ENCODE measurements at places on chromosomes 7 and 10.

DNA sequence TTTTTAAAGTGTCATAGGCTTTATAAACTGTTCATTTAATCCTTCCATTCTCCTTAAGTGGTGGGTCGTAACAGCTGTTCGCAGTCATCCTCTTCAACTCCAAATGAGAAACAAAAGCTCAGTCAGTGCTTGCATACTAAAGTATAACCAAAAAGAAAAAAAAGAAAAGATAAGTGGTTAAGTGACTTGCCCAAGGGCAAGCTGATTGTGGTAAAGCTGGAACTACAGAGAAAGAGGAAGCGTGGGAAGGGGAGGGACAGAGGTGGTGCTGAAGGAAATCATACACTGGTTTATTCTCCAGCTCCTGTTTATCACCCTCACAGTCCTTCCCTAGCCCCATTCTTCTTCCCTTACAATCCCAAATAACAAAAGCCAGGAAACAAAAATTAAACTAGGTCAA, 29.6 kb downstream of the IDE start:
- H3K4me3 ChIP-seq = no peak overlapping the region
- no peaks in the 10 kb centered on the region for H3K36me3 ChIP-seq
- H3K27me3 ChIP-seq = no peaks in the 10 kb centered on the region
- no peak for DNase-seq

DNA sequence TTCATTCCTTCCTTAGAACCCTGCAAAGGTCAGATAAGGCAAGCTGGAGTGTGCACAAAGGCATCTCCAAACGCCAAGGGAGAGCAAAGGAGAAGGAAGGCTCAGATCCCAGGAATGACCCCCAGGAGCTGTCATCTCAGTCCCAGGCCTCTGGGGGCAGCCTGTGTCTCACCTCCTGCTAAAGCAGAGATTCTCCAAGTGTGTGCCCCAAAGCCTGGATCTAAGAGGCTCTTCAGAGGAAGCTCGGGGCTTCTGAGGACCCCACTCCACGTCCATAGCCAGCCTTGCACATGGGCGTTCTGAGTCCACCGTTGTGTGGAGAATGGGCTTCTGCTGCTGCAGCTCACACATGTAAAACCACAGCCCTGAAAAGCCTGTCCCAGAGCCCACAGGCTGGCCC, 5.1 kb upstream of the GRID1 start:
- no peaks in the 10 kb centered on the region for H3K36me3 ChIP-seq
- H3K4me1 ChIP-seq = no peaks in the 10 kb centered on the region
- no peak overlapping the region for H3K4me3 ChIP-seq
- peaks cover 88% of the 10 kb centered on the region for H3K27me3 ChIP-seq

DNA sequence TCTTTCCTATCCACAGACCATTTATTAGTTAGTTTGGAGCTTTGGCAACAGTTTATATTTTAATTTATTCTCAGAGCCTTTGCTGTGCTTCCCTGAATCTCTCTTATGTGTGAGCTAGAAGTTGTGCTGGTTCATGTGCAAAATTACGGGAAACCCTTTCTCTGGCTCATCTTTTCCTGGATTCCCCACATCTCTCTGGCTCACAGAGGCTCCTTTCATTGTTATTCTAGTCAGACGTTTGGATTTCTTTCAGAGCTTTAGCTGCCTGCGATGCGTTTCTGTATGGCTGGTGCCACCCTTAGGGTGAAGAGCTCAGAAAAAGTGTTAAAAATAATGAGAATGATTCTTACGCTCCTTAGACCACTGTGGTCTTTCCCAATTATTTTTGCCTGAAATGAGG, 53.3 kb downstream of the TPST1 start:
- peaks cover 2% of the 10 kb centered on the region for H3K36me3 ChIP-seq
- H3K4me1 ChIP-seq = peaks cover 13% of the 10 kb centered on the region
- no peak overlapping the region for H3K4me3 ChIP-seq
- no peak for DNase-seq
- H3K27ac ChIP-seq = peak overlapping the region; percentile 82

- no peak overlapping the region for H3K4me3 ChIP-seq
- DNase-seq = no peak
- H3K36me3 ChIP-seq = no peaks in the 10 kb centered on the region
- H3K27me3 ChIP-seq = no peaks in the 10 kb centered on the region
- H3K27ac ChIP-seq = no peak overlapping the region
Observed at GRCh38 chr7:104971290-104972071, 42.5 kb upstream of the KMT2E start.

GRCh38 chr7:100559127-100559526, 14.6 kb downstream of the SAP25 start:
- H3K4me1 ChIP-seq = no peaks in the 10 kb centered on the region
- no peak for DNase-seq
- no peaks in the 10 kb centered on the region for H3K36me3 ChIP-seq

- DNase-seq = no peak
- no peak overlapping the region for H3K4me3 ChIP-seq
- no peaks in the 10 kb centered on the region for H3K27me3 ChIP-seq
- H3K27ac ChIP-seq = no peak overlapping the region
Observed at GRCh38 chr10:78255796-78256638, 222.4 kb downstream of the RPS24 start.

DNA sequence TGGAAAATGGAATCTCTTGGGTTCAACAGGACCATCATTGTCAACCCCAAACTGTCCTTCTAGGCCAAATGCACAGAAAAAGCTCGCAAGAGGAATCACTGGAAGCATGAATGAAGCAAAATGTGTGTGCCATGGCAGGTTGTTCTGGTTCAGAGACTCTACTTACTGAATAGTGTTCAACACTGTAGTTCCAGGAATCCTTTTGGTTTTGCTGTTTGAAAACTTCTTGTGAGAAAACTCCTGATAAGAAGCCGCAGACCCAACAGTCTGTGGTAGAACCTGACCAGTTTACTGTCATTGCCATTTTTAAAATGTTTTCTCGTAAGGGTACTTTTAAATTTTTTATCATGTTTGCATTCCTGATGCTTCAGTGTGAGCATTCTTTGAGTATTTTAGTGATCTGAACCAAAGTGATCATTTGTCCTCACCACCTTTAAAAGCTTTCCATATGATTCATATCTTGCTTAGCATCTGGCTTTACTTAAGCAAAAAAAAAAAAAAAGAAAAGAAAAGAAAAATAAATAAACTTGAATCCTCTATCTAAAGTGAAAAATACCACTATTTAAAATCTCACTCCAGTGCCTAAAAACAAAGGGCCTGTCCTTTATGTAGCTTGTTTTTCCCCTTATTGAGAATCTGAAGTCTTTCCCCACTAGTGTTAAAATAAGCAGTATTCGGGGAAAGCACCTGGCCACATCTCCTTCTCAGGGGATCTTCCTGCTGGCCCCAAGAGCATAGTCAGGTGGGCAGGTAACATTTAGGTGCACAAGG, 92.4 kb downstream of the WNT2 start:
- no peaks in the 10 kb centered on the region for H3K36me3 ChIP-seq
- H3K27ac ChIP-seq = no peak overlapping the region
- no peak for DNase-seq
- H3K27me3 ChIP-seq = peaks cover 1% of the 10 kb centered on the region

- no peaks in the 10 kb centered on the region for H3K36me3 ChIP-seq
- H3K27ac ChIP-seq = no peak overlapping the region
- H3K4me1 ChIP-seq = peaks cover 47% of the 10 kb centered on the region
Observed at GRCh38 chr10:110837418-110838171, 34.1 kb upstream of the PDCD4 start.

DNA sequence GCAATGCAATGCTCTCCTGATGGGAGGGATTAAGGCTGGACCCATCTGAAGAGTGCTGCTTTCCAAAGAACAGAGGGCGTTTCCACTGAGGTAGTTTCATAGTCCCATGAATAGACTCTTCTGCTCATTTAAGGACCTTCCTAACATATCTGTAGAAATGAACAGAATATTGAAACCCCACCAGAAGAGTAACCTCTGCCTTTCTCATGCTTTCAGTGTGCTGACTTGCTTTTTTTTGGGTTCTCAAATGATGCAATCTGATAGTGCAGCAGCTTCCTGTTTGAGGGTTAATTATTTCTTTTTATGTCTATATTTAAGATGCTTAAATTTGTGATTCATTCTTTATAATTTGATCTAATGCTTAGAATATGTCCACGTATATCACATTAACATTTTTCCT, 82.2 kb downstream of the GATA3 start:
- no peak for DNase-seq
- no peaks in the 10 kb centered on the region for H3K4me1 ChIP-seq
- no peaks in the 10 kb centered on the region for H3K36me3 ChIP-seq
- H3K4me3 ChIP-seq = no peak overlapping the region
- H3K27ac ChIP-seq = no peak overlapping the region
- H3K27me3 ChIP-seq = peaks cover 3% of the 10 kb centered on the region

- H3K4me3 ChIP-seq = no peak overlapping the region
- no peak for DNase-seq
- peaks cover under 1% of the 10 kb centered on the region for H3K27me3 ChIP-seq
- H3K27ac ChIP-seq = no peak overlapping the region
- H3K4me1 ChIP-seq = peaks cover 33% of the 10 kb centered on the region
- H3K36me3 ChIP-seq = no peaks in the 10 kb centered on the region
Observed at GRCh38 chr10:35684586-35684985, 42.5 kb upstream of the FZD8 start.

DNA sequence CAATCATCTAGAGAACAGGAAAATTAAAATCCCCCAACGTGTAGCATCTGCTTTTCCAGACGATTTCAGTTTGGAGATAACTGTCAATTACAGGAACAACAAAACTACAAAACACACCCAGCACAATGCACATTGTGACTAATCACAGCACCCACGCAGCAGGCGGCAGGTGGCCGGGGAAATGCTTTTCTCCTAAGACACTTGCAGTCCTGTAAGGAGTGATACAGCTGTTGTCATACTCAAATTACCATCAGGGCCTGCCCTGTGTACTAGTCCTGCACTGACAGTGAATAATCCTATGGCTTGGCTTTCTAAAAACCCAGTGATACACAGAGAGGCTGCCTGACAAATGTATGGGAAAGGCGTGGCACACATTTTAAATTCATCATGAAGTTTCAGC, 37.8 kb downstream of the COBL start:
- no peak for DNase-seq
- peaks cover 43% of the 10 kb centered on the region for H3K4me1 ChIP-seq
- no peaks in the 10 kb centered on the region for H3K27me3 ChIP-seq
- no peak overlapping the region for H3K27ac ChIP-seq
- H3K36me3 ChIP-seq = no peaks in the 10 kb centered on the region

DNA sequence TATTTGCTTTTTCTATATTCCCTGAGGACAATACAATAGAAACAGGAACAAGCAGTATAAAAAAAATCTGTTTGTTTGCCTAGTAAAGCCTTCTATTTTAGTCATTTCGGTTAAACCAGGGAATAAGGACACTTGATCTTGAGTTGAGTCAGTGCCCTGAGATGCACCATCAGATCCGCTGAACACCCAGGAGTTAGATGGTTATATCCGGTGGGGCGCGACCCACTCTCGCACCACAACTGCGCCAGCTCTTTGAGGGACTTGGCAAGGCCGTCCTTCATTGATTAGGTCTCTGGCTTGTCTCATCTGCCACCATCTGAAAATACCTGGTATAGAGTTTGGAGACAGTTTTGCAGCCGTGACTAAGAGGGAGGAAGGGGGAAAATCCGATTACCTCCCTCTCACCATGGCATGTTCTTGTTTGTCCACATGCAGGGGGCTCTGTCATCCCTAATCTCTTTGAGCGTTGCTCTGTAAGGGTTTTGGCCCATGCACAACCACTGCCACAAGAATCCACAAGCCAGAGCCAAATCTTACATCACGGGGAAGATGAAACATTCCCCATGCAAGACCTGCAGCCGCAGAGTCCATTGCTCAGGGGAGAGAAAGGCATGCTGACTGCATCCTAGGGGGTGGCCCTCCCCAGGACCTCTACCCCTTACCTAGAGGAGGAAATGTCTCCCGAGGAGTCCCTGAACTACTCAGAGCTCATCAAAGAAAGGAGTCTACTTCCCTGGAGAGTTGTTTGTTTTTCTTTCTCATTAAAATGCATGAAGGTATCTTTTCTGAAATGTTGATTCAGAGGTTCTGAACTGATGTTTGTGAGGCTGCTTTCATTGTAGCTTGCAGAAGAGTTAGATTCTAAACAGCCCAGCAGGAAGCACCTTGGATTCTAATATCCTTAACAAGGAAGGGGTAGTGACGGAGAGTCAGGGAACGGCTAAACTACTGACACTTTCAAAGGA, 101.6 kb upstream of the FAM171A1 start:
- H3K27me3 ChIP-seq = peaks cover 98% of the 10 kb centered on the region
- no peak overlapping the region for H3K27ac ChIP-seq
- H3K4me3 ChIP-seq = peak overlapping the region; percentile 31
- H3K4me1 ChIP-seq = peaks cover 40% of the 10 kb centered on the region
- H3K36me3 ChIP-seq = peaks cover 5% of the 10 kb centered on the region

GRCh38 chr10:78768876-78769275, 299.9 kb upstream of the ZMIZ1 start:
- no peaks in the 10 kb centered on the region for H3K27me3 ChIP-seq
- no peaks in the 10 kb centered on the region for H3K36me3 ChIP-seq
- no peak for DNase-seq
- H3K4me3 ChIP-seq = no peak overlapping the region
- no peak overlapping the region for H3K27ac ChIP-seq

DNA sequence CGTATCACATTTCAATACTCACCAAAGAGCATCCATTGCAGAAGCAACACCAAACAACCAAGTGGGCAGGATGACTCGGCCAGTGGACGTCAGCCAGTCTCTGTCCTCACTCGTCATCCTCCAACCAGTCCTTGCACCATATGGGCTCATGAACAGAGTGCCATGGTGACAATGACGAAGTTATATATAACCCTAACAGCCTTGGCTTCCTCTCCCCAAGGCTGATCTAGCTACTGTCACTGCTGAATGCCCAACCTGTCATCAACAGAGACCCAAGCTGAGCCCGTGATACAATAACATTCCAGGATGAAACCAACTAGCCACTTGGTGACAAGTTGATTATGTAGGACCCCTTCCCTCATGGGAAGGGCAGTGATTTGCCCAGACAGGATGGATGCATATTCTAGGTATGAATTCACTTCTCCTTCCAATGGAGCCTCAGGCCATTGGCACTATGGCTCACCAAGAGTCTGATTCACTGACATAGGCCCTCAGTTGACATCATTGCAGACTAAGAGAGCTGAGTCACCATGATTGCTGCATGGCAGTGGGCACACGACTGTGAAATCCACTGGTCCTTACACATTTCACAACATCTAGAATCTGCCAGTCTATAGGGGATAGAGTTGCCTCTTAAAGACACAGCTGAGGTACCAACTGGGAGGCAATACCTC, 26.3 kb upstream of the PPIF start:
- DNase-seq = no peak
- peaks cover 25% of the 10 kb centered on the region for H3K4me1 ChIP-seq
- no peak overlapping the region for H3K27ac ChIP-seq
- no peak overlapping the region for H3K4me3 ChIP-seq
- H3K36me3 ChIP-seq = no peaks in the 10 kb centered on the region

GRCh38 chr10:77349226-77349625, 288.4 kb downstream of the KCNMA1 start:
- H3K4me1 ChIP-seq = no peaks in the 10 kb centered on the region
- H3K36me3 ChIP-seq = no peaks in the 10 kb centered on the region
- DNase-seq = no peak
- no peak overlapping the region for H3K4me3 ChIP-seq
